PC-3 (cell line): ENCODE measurements at places on chromosomes 16 and 17. TPM values are rescaled to one million over a fixed set of nuclear protein-coding genes. Genes with fewer than 3 reads are reported as not detected.
A peak's percentile ranks its signal among the peaks of the same experiment; 100 is the strongest.

GRCh38 chr16:4091240-4092012, 24.8 kb downstream of the ADCY9 start:
- no peaks in the 10 kb centered on the region for H3K4me1 ChIP-seq
- no peaks in the 10 kb centered on the region for H3K36me3 ChIP-seq
- DNase-seq: no peak
- no peaks in the 10 kb centered on the region for H3K27me3 ChIP-seq
- H3K4me3 ChIP-seq: no peak overlapping the region
- H3K27ac ChIP-seq: no peak overlapping the region

GRCh38 chr16:2484898-2485508, 10.1 kb downstream of the TBC1D24 start:
- no peak for DNase-seq
- no peaks in the 10 kb centered on the region for H3K36me3 ChIP-seq
- no peaks in the 10 kb centered on the region for H3K27me3 ChIP-seq
- H3K4me1 ChIP-seq: no peaks in the 10 kb centered on the region

GRCh38 chr17:79574108-79574507, 36.7 kb downstream of the RBFOX3 start:
- no peaks in the 10 kb centered on the region for H3K36me3 ChIP-seq
- H3K4me1 ChIP-seq: 0 out of 2 replicates have a peak, but pooled peaks cover 4% of the 10 kb centered on the region
- peaks cover 60% of the 10 kb centered on the region for H3K27me3 ChIP-seq

DNA sequence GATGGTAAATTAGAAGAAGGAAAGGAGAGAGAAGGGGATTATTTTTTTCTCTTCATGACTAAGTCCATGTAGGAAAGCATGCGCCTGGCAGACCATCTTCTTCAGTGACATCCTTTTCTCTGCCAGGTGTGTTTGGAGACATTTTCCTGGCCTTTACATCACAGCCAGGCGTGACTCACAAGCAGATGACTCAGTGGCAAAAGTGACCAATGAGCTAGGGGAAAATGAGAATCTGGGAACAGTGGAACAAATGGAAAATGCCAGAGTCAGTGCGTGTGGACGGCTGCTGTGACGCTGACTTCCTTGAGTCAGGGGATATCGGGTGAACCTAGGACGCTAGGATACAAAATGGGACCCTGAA, 9.4 kb downstream of the KIAA0513 start:
- peak overlapping the region; percentile 79 for H3K27ac ChIP-seq
- H3K36me3 ChIP-seq: no peaks in the 10 kb centered on the region
- DNase-seq: peak; percentile 86

- DNase-seq: no peak
- H3K4me3 ChIP-seq: no peak overlapping the region
- H3K27me3 ChIP-seq: no peaks in the 10 kb centered on the region
- H3K36me3 ChIP-seq: no peaks in the 10 kb centered on the region
These were observed 60.9 kb upstream of the TNRC6A start for GRCh38 chr16:24668481-24669061.

CHAD gene
- total RNA-seq: not detected in 2 replicates

ZPBP2 gene
- total RNA-seq: not detected in 2 replicates
